ENCODE measurements at places on chromosomes 12 and 14.

DNA sequence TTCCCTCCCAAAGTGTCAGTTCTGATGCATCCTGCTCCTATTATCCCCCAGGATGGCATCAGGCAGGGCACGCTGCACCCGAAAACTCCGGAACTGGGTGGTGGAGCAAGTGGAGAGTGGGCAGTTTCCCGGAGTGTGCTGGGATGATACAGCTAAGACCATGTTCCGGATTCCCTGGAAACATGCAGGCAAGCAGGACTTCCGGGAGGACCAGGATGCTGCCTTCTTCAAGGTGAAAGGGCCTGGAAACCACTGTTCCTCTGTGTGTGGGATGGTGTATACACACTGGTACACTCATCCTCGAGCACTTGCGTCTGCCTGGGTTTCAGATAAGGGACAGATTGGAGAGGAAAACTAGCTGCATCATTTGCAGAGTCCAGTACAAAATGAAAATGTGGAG is 1.0 kb downstream of the IRF9 start:
- peaks cover 60% of the 10 kb centered on the region for H3K4me1 ChIP-seq
- DNase-seq: no peak
- peak overlapping the region; percentile 92 for H3K4me3 ChIP-seq
- no peaks in the 10 kb centered on the region for H3K27me3 ChIP-seq

DNA sequence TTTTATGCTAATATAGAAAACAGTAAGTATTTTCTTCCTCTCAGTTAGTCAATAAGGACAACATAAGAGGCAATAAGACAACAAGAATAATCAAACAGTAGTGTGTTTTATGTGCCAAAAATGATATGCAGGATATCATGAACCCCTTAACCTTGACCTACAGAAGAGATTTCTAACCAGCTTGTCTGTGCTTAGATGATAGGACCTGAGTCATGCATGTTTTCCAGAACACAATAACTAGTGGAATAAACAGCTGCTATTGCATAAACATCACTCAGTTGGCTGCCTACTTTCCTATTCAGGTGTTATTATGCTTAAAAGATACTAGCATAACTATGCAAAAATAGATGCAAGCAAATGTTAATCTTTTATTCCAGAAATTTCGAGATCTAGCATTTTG is 282.5 kb downstream of the PRKD1 start:
- DNase-seq: no peak
- H3K27ac ChIP-seq: no peak overlapping the region
- H3K4me3 ChIP-seq: no peak overlapping the region
- no peaks in the 10 kb centered on the region for H3K36me3 ChIP-seq

- H3K36me3 ChIP-seq: no peaks in the 10 kb centered on the region
- DNase-seq: peak; percentile 65
- H3K4me1 ChIP-seq: peaks cover 48% of the 10 kb centered on the region
- peaks cover 5% of the 10 kb centered on the region for H3K27me3 ChIP-seq
- peak overlapping the region; percentile 81 for H3K4me3 ChIP-seq
Measured at GRCh38 chr14:65229748-65230728, 127.7 kb upstream of the MAX start.

DNA sequence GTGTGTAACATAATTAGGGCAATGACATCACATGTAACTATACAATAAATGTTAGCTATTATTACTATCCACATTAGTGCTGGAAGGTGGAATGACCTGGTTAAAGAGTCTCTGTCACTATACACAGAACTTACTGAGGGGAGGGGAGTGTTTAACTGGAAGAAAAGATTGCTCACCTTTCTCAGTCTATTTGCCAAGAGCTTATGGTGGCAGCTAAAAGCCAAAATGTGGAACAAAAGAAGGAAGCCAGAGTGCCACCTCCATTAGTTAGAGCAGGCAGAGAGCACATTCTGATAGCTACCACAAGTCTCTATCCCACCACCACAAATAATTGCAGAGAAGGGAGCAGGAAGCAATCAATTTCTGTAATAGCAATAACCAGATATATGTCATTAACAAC is 124.4 kb downstream of the MED13L start:
- H3K27ac ChIP-seq: no peak overlapping the region
- DNase-seq: no peak
- H3K36me3 ChIP-seq: peaks cover 3% of the 10 kb centered on the region
- H3K4me3 ChIP-seq: no peak overlapping the region
- H3K27me3 ChIP-seq: no peaks in the 10 kb centered on the region

GRCh38 chr14:50560931-50561285 is 963 bp downstream of the ATL1 start:
- DNase-seq: peak; percentile 47
- H3K36me3 ChIP-seq: no peaks in the 10 kb centered on the region
- H3K4me1 ChIP-seq: peaks cover 12% of the 10 kb centered on the region
- peaks cover 47% of the 10 kb centered on the region for H3K27me3 ChIP-seq
- peak overlapping the region; percentile 76 for H3K4me3 ChIP-seq
- no peak overlapping the region for H3K27ac ChIP-seq

- H3K27me3 ChIP-seq: peaks cover 3% of the 10 kb centered on the region
- no peak overlapping the region for H3K4me3 ChIP-seq
- H3K36me3 ChIP-seq: no peaks in the 10 kb centered on the region
Measured at GRCh38 chr12:93626160-93626559, 51.0 kb upstream of the CRADD start.

- no peak for DNase-seq
- no peaks in the 10 kb centered on the region for H3K27me3 ChIP-seq
- H3K36me3 ChIP-seq: no peaks in the 10 kb centered on the region
- H3K4me3 ChIP-seq: no peak overlapping the region
Measured at GRCh38 chr12:108685469-108686260, 45.7 kb downstream of the CORO1C start.

GRCh38 chr14:104460791-104461651 is 118.5 kb upstream of the C14orf180 start:
- peaks cover 52% of the 10 kb centered on the region for H3K27me3 ChIP-seq
- peak; percentile 16 for DNase-seq
- no peaks in the 10 kb centered on the region for H3K4me1 ChIP-seq
- H3K36me3 ChIP-seq: no peaks in the 10 kb centered on the region
- H3K27ac ChIP-seq: no peak overlapping the region

DNA sequence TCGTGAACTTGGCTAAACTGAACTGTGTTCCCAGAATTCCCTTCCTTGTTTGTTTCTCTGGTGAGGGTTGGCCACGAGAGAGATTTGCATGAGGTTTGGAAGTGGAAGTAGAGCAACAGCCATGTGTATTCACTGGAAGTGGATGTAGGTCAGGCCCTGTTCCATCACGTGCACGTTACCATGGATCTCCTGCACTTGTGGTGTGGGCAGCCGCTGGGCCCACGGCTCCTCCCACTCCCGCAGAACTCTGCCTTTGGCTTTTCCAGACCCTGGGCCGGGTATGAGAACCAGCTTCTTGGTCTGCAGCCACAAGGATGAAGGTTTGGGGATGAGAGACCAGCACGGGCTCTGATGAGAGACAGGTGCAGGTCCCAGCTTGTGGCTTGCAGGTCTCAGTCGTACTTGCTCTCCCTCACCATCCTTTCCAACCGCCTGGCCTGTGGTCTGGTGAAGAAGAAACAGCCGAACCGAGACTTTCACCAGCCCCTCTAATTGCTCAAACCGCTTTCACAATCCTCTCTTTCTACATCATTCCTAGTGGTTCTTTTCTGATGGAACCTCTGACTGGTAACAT is 94.9 kb downstream of the DUSP16 start:
- no peak overlapping the region for H3K4me3 ChIP-seq
- H3K27ac ChIP-seq: peak overlapping the region; percentile 31
- H3K27me3 ChIP-seq: no peaks in the 10 kb centered on the region
- peaks cover 64% of the 10 kb centered on the region for H3K4me1 ChIP-seq

DNA sequence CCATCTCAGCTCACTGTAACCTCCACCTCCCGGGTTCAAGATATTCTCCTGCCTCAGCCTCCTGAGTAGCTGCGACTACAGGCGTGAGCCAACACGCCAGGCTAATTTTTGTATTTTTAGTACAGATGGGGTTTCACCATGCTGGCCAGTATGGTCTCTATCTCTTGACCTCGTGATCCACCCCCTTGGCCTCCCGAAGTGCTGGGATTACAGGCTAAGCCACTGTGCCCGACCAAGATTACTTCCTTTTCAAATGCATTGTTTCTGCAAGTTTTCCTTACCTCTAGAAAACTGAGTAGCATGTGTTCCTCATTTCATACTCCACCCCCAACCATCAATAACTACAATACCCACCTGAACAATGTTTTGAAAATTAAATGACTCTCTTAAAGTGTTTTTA is 13.1 kb downstream of the ARF6 start:
- no peak for DNase-seq
- no peaks in the 10 kb centered on the region for H3K27me3 ChIP-seq
- H3K4me3 ChIP-seq: no peak overlapping the region
- peak overlapping the region; percentile 22 for H3K27ac ChIP-seq
- peaks cover 47% of the 10 kb centered on the region for H3K4me1 ChIP-seq
- H3K36me3 ChIP-seq: peaks cover 18% of the 10 kb centered on the region

DNA sequence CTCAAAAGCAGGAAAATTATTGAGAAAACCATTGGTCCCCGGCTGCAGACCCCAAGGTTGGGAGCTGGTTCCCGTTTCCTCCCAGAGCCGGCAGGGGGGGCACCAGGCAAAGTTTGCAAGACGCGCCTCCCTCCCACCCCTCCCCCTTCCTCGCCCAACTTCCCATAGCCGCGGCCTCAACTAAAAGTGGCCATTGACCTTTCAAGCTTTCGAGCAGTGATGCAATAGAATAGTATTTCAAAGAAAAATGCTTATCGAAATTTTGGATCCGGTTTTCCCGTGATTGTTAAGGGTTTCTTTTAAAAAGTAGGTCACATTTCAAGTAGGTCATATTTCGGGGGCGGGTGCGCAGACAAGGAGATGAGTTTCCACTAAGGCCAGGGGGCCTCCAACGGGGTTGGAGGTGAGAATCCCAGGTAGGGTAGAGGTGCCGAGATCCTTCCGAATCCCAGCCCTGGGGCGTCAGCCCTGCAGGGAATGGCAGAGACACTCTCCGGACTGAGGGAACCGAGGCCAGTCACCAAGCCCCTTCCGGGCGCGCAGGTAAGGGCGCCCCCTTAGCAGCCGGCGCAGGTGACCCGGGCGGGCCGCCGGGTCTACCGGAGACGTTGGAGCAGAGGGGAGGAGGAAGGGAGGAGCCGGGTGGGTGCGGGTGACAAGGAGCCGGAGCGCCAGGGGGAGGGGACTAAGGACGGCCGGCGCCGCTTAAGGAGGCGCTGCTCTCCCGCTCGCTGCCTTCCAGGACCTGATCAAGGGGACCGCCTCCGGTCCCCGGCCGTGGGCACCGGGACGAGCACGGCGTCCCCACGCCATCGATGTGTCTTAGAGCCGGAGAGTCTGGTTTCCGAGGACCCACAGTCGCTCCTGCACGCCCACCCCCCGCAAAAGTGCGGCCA is 2.6 kb upstream of the SOCS2 start:
- peaks cover 7% of the 10 kb centered on the region for H3K27me3 ChIP-seq
- peaks cover 34% of the 10 kb centered on the region for H3K36me3 ChIP-seq
- H3K4me1 ChIP-seq: peaks cover 37% of the 10 kb centered on the region
- peak overlapping the region; percentile 91 for H3K4me3 ChIP-seq
- peak; percentile 87 for DNase-seq

GRCh38 chr14:74207943-74208342 is 31.3 kb upstream of the VSX2 start:
- no peak overlapping the region for H3K4me3 ChIP-seq
- H3K4me1 ChIP-seq: no peaks in the 10 kb centered on the region
- peaks cover 1% of the 10 kb centered on the region for H3K27me3 ChIP-seq
- no peaks in the 10 kb centered on the region for H3K36me3 ChIP-seq

DNA sequence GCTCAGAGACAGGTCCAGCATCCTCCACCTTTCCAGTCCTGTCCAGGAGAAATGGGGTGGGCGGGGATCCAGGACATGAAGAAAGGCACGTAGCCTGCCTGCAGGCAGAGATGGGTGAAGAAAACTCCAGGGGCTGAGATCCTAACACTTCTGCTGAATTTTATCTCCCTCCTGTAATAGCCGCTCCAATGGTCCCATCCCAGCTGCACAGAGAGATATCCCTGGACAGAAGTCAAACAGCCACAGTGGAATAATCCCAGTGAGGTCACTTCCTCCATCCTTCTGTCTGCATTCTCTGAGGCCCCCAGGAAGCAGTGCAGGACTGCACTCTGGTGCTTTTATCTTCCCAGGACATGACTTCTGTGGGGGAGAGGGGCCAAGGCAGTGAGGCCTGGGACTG is 26.3 kb downstream of the KRT18 start:
- H3K4me3 ChIP-seq: no peak overlapping the region
- H3K27ac ChIP-seq: no peak overlapping the region
- peaks cover 27% of the 10 kb centered on the region for H3K27me3 ChIP-seq
- no peaks in the 10 kb centered on the region for H3K4me1 ChIP-seq
- DNase-seq: no peak

DNA sequence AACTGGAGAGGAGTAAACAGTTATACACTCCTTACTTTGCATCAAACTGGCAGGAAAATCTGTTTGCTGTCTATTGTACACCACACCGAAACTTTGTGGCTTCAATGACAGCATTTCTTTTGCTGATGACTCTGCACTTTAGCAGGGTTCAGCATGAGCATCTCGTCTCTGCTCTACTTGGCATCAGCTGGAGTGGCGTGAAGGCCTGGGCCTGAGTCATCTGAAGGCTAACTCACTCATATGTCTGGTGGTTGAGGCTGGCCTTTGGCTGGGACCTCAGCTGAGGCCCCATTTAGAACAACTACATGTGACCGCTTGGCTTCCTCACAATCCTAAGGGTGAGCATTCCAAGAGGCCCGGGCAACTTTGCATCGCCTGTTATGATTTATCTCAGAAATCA is 28.7 kb upstream of the REP15 start:
- no peaks in the 10 kb centered on the region for H3K27me3 ChIP-seq
- H3K27ac ChIP-seq: no peak overlapping the region
- no peak for DNase-seq
- no peaks in the 10 kb centered on the region for H3K4me1 ChIP-seq
- H3K36me3 ChIP-seq: no peaks in the 10 kb centered on the region
- H3K4me3 ChIP-seq: no peak overlapping the region

DNA sequence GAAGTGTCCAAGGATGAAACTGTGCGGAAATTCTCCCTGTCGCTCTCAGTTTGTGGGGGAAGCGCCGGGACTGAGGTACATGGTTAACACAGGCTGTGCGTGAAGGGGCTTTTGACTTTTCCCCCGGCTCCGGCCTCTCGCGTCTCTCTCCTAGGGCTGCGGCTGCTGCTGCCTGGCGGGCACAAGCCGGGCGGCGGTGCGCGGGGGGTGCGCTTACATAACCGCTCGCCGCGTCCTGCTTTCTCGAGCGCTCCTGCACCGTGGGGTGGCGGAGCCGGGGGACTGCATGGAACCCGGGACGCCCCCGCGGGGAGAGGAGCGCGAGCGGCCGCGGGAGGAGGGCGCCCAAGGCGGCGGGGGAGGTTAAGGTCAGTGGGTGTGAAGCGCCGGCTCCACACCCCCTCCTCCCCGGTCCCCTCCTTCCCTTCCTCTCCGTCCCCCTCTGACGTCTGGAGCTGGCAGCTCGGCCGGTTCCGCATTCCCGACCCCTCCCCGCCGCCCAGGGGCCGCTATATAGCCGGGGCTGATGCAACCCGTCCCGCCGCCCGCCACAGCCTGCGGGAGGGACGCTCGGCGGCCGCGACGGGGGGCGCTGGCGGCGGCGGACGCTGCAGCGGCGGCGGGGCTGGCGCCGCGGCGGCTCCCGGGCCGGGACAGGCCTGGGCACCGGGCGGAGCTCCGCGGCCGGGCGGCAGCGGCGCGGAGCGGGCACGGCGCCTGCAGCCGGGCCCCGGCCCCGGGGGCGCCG is at the start of gene JDP2:
Gene JDP2 (plus strand): TSS at position 541 of the 748 bp plus-strand sequence. CDS start 9,899 bp downstream, outside the sequence.
- no peak within 1 kb of the TSS for H3K27ac ChIP-seq
- DNase-seq: peak; percentile 58
- H3K4me1 ChIP-seq: peaks cover 17% of the 10 kb centered on the region

- H3K27me3 ChIP-seq: no peaks in the 10 kb centered on the region
- no peaks in the 10 kb centered on the region for H3K36me3 ChIP-seq
- H3K4me3 ChIP-seq: no peak overlapping the region
- no peak for DNase-seq
- no peaks in the 10 kb centered on the region for H3K4me1 ChIP-seq
- no peak overlapping the region for H3K27ac ChIP-seq
Measured at GRCh38 chr14:41570415-41571155, 36.1 kb upstream of the LRFN5 start.
